ENCODE measurements at places on chromosomes 4 and X.

GRCh38 chrX:139844163-139844562 lies 88.7 kb downstream of the ATP11C start:
- no peak for DNase-seq

GRCh38 chr4:38989487-38989886 lies 42.7 kb downstream of the TMEM156 start:
- DNase-seq, result no peak

- DNase-seq, result no peak
Measured at GRCh38 chr4:171813526-171814250, 484 bp downstream of the GALNTL6 start.

GRCh38 chrX:137424679-137425078 lies 141.2 kb upstream of the ZIC3 start:
- DNase-seq, result no peak

DNA sequence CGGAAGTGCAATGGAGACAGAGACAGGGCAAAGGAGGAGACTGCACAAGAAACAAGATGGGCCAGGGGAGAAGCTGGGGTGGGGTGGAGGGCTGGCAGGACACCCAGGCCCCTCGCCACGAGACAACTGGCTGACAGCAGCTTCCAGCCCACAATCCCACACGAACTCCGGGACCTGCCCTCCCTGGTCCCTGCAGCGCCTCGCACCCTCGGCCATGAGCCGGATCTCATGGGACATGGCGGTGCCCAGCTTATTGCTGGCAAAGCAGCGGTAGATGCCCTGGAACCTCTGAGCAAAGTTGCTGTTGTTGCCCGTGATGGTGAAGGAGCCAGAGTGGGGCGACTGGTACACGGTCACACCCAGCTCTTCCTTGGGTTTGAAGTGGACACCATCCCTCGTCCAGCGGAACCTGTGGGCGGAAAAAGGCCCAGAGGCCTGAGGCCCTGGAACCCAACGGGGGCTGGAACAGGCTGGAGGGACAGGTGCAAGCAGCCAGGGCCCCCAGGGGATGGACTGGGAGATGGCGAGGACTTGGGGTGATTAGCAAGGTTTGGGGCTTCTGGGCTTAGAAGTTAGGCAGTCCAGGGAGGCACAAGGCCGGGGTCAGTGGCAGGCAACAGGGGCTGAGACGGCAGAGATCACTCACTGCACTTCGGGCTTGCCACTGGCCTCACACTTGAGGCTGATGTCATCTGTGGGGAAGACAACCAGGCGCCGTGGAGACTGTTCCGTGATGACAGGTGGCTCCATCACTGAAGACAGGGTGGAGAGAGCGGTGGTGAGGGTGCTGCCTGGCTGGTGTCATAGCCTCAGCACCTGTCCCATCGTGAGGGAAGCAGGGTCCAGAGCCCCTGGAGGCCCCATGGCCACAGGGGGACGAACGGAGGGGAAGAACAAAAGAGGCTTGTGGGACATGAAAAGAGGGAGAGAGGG lies 13.8 kb downstream of the L1CAM start:
- no peak for DNase-seq

GRCh38 chrX:15748841-15749240 lies 10.8 kb downstream of the CA5B start:
- DNase-seq, result no peak

- DNase-seq, result no peak
Measured at GRCh38 chr4:52915730-52916300, 53.7 kb downstream of the RASL11B start.

- no peak for DNase-seq
Measured at GRCh38 chr4:37684154-37684553, 2.0 kb downstream of the RELL1 start.

GRCh38 chr4:186368281-186368680 lies 102.3 kb downstream of the F11 start:
- DNase-seq, result no peak

DNA sequence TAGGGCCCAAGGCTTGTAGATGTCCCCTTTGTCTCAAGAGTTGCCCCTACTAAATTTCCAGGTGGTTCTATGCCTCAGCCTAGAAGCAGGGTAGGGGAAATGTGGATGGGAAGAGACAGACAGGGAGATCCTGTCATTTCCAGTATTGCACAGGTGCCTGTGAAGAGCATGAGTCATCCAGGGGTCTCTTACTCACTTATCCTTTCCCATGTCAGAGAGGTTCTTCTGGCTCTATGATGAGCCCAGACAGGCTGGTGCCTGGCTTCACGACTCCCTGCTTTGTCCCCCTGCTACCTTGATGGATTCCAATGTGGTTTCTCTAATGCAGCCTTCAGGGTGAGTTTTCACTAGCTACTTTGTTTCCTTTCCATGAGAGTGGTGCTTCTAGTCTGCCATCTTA lies 35.2 kb upstream of the DDX60 start:
- DNase-seq, result no peak

DNA sequence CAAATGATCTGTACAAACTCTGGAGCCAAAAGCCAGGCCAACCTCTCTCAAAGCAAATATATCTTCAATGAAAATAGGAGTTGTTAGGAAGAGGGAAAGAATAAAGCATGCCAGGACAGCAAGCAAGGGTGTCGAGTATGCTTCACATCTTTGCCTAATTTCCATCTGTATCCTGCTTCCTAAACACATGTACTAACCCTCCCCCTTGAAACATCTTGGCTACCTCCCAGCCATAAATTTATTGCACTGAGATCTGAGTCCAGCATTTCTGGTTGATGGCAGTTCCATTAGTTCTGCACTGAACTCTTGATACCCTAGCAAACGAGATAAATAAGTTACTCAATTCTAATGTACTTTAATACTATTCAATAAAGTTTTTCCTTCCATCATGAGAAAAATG lies 430.5 kb upstream of the TRAM1L1 start:
- no peak for DNase-seq

GRCh38 chr4:147736458-147736857 lies 4.6 kb downstream of the ARHGAP10 start:
- DNase-seq, result no peak

- DNase-seq, result no peak
Measured at GRCh38 chrX:50889582-50889981, 21.0 kb upstream of the BMP15 start.

GRCh38 chr4:54165438-54165837 lies 63.7 kb upstream of the PDGFRA start:
- no peak for DNase-seq

GRCh38 chr4:102715057-102715456 lies 45.7 kb downstream of the MANBA start:
- no peak for DNase-seq

DNA sequence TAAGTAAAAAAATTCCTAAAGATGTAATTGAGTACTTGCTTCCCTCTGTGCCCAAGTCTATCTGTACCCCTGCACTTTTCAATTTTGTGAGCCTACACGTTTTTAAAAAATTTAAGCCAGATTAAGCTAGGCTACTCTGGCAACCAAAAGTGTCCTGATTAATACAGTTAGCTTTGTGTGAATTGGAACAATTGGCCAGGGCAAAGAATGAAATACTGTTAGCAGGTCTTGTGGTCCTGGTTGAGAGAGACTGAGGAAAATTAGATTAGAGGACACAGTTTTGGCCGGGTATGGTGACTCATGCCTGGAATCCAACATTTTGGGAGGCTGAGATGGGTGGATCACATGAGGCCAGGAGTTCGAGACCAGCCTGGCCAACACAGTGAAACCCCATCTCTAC lies 293.3 kb downstream of the RAPGEF2 start:
- DNase-seq, result no peak

- no peak for DNase-seq
Measured at GRCh38 chrX:9856588-9856987, 70.4 kb downstream of the SHROOM2 start.

DNA sequence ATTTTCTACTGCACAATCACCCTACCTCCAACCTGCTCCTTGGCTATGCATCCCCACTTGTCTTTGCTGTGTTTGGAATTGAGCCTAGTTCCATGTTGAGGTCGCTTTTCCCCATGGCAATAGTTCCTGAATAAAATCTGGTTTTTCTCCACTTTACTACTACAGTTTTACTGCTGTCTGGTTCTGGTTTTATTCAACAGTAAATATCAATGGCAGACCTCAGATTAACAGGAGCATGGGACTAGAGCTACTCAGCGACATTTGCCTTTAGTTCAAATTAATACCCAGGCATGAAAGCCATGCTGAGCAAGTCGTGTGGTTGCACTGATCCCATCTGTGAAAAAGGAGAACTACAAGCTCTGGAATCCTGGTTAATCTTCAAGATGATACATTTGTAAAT lies 460.3 kb downstream of the GRXCR1 start:
- DNase-seq, result no peak

GRCh38 chr4:181761156-181761555 lies 482.0 kb upstream of the TENM3 start:
- DNase-seq, result no peak

GRCh38 chr4:147734496-147734895 lies 2.6 kb downstream of the ARHGAP10 start:
- DNase-seq, result no peak

GRCh38 chrX:2536974-2537373 lies 36.2 kb upstream of the DHRSX start:
- no peak for DNase-seq

DNA sequence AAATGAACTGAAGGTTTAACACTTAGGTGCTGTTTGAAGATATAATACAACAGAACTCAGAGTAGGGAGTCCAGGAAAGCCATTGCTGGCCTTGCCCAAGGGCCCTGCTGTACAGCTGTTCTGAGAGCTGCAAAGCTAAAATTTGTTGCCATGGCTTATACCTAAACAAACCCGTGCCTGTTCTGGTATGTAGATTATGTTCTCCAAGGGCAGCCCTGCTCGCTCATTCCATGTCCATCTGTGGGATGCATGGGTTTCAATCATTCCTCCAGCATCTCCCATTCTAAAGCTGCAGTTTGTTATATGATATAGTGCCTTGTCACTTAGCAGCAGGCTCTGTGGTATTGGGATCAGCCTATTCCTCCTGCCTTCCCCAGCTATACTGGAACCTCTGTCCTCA lies 80.8 kb upstream of the BMPR1B start:
- DNase-seq, result no peak

- no peak for DNase-seq
Measured at GRCh38 chr4:181559637-181560036, 683.6 kb upstream of the TENM3 start.

- no peak for DNase-seq
Measured at GRCh38 chrX:21875013-21875412, 19.2 kb downstream of the YY2 start.

DNA sequence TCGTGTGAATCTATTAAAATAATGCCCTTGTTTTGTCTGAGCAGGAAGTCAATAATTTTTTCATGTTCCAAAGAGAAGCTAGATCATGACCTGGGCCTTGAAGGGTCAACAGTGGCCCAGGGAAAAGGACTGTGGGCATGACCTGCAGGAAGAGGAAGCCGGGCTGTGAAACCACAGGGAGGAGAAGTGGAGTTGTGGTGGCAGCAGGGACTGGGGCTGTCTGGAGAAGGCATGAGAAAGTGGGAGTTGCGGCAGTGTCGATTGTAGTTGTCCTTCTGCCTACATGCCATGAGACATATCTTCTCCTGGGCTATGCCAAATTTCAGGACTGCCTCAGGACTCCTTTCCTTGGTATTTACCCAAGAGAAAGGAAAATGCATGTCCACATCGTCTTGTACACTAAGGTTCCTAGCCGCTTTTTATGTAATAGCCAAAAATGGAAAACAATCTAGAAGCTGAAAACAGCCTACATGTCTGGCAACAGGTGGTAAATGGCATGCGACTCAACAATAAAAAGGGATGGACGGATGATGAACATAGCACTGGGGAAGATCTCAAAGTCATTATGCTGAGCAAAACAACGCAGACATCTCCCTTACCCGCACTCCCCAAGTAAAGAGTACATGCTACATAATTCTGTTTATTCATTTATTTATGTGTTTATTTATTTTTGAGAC lies 13.6 kb upstream of the PTTG2 start:
- no peak for DNase-seq

DNA sequence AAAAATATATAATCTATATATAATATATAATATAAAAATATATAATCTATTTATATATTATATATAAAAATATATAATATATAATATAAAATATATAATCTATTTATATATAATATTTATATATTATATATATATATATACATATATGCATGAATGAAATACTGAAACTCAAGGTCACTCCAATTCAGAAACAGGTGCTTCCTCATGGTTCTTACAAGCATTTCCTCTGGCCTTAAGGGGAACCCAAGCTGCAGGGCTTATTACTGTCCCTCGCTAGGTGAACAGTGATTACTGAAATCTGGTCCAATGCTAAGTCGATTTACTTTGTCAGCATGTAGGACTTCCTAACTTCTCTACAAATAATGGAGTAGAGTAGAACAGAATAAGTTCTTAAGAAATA lies 174.3 kb downstream of the GPM6A start:
- DNase-seq, result no peak

DNA sequence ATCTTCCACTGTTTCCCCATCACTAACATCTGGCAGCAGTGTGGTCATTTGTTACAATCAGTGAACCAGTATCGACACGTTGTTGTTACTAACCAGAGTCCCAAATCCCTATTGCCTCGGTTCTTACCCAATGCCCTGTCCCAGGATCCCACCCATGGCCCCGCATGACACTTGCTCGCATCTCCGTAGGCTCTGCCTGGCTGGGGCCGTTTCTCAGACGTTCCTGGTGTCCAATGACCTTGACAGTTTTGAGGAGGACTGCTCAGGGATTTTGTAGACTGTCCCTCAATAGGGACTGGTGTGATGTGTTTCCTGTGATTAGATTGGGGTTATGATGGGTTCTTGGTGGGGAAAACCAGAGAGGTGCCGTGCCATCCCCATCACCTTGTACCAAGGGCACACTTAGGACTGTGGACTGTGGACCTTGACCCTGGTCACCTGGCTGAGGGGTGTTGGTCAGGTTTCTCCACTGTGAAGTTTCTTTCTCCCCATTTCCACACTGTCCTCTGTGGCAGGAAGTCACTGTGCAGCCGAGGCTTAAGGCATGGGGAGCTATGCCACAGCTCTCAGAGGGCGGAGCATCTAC lies 108.4 kb downstream of the ADRA2C start:
- DNase-seq, result no peak

DNA sequence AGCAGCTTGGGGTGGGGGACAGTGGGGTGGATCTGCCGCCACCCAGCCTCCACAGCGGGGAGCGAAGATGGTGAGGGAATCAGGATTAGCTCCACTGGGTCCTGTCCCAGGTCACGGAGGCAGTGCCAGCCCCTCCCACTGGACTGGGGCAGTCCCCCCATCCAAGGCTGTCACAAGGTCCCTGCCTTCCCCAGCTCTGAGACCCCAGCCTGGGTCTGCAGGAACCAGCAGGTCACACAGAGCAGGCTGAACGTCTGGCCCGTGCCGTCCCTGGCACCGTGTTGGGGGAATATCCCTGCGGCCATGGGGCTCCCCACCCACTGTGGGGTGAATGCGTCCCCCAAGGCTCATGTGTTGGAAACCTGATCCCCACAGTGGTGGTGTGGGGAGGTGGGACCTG lies 62.6 kb downstream of the FAM53A start:
- no peak for DNase-seq

- DNase-seq, result no peak
Measured at GRCh38 chrX:118807151-118808017, 16.2 kb upstream of the ZCCHC12 start.

- no peak for DNase-seq
Measured at GRCh38 chr4:128288689-128289106, 1.1 kb upstream of the PGRMC2 start.

Measured in stimulated activated CD8-positive, alpha-beta memory T cell treated with anti-CD3 and anti-CD28 coated beads, Interleukin-15, amount 100 ng/mL, for 4 hours (primary cell).